Stimulated activated CD8-positive, alpha-beta memory T cell treated with anti-CD3 and anti-CD28 coated beads, Interleukin-15, amount 100 ng/mL, for 24 hours (primary cell): ENCODE measurements at places on chromosomes 11 and 22.

GRCh38 chr11:32829157-32829679 is 509 bp upstream of the PRRG4 start:
- DNase-seq: no peak

DNA sequence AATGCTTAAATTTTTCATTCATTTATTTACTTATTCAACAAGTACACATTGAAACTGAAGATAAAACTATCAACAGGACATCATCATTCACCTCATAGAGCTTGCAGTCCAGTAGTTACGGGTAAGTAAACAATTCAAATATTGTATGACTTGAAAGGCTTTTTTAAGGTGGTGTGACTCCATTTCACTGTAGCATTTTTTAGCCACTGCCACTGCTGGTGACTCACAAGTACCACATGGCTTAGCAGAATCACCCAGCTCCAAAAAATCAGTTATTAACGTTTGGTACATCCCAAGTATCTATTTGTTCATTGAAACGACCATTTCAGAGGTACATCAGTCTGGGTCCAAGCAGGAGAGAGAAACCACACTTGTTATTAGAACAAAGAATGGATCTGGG is 427.9 kb upstream of the DDI1 start:
- no peak for DNase-seq

GRCh38 chr11:114176321-114176720 is 116.8 kb downstream of the ZBTB16 start:
- no peak for DNase-seq

- no peak for DNase-seq
Observed at GRCh38 chr22:31952472-31952871, 8.1 kb downstream of the YWHAH start.

DNA sequence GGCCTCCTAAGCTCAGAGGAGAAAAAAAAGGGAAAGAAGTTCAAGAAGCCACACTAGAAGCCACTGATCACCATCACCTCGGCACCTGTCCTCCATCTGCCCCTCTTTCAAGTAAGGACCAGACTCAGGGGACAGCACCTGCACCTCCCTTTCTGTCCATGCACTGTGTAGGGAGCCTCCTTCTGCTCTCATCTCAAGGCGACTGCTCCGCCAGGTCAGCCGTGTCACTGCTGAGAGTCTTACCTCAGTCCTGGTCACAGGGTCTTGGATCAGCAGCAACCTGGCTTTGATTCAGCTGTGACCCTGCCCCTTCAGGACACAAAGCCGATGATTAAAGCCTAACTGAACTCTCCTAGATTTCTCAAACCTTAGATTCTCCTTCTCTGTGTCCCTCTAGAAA is 101.5 kb downstream of the ZNF280B start:
- no peak for DNase-seq

DNA sequence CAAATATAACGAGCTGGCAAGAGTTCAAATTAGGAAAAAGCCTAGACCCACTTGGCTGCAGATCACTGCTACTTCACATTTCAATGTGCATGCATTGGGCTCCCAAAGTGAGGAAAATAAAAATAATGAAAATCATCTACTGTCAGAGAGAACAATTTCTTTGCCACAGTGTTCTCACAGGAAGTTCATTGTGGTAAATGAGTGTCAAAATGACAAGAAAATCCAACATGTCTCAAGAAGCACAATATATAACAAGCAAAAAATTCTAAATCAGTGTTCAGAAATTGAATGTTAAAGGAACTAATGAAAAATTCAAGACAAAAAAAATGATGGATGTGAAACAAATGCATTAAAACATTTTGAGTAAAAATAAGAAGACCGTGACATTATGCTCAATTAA is 31.3 kb downstream of the RCN1 start:
- DNase-seq: no peak

DNA sequence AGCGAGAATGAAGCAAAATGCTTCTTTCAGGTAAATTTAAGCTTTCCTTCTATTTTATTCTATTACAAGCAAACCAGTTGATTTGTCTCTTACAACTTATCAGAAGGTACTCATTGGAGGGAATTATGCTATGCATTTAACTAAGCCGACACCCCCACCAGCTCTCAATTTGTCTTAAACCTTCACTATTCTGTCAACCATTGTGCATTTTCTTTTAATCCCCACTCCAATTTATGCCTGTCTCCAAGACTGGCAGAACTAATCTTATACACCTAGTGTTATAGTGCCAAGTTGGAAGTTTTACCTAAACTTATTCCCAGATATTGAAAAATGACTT is 12.5 kb downstream of the TAF1D start:
- DNase-seq: no peak
